ENCODE measurements at places on chromosomes 5 and 9. TPM values are rescaled to one million over a fixed set of nuclear protein-coding genes. Genes with fewer than 3 reads are reported as not detected.
A peak's percentile ranks its signal among the peaks of the same experiment; 100 is the strongest.

Gene KIAA0825
- 4.3 TPM for total RNA-seq

- H3K4me1 ChIP-seq, result no peaks in the 10 kb centered on the region
- H3K4me3 ChIP-seq, result no peak overlapping the region
- no peak for DNase-seq
- no peaks in the 10 kb centered on the region for H3K27me3 ChIP-seq
- H3K36me3 ChIP-seq, result no peaks in the 10 kb centered on the region
Observed at GRCh38 chr9:19511694-19512093, 102.9 kb downstream of the ACER2 start.

Gene EPB41L4B
- 1.3 TPM for total RNA-seq

DNA sequence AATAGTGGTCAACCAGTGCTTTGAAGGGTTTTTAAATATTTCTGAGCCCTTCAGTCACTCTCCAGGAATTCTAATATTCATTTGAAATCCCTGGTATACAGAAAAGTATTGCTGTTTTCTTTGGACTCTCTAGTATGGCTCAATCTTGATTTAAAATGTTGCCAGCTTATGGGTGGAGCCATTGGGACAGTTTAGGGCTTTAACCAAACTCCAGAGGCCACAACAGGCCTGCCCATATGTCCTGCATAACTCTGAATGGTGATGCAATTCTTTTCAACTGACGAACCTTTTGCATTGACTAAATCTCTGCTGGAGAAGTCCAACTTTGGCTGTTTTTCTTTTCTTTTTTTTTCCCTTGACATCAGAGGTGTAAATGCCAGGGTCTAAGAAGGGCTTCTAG is 10.3 kb upstream of the ANKHD1 start:
- H3K27ac ChIP-seq, result no peak overlapping the region
- H3K4me3 ChIP-seq, result no peak overlapping the region
- no peak for DNase-seq
- no peaks in the 10 kb centered on the region for H3K36me3 ChIP-seq

DNA sequence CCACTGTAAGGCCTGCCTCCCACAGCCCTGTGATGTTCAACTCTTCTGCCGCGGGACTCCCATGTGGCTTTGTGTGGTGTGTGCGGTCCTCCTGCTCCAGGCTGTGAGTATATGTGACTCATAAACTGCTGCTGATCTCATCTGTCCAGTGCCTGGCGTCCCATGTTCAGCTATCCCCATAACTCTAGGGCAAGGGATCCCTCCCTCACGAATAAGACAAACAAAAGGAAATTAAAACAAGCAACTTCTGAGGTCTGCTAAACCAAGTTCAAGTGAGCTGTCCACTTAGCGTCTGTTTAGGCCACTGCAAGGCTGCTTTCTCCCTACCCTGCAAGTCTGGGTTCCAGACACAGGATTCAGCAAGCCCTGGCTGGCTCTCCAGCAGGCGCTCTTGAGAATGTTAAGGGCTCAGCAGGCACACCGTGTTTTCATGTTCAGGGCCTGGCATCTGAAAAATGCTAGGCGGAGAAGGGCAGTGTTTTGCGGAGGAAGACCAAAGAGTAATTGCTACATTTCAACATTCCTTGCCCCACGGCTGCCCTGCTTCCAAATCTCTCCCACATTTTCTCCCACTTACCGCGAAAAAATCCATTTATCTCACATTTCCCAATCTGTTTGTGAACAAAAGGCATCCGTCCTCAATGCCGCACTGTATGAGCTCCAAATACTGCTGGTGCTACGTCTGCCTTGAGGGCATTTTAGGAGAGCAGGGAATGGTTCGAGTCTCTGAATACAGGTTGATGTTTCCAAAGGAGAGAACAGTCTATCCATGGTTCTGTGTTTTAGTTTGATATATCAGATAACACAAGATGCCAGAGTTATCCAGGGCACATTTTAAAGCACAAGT is 280.2 kb downstream of the SEMA5A start:
- H3K27ac ChIP-seq, result peak overlapping the region; percentile 1
- H3K4me1 ChIP-seq, result no peaks in the 10 kb centered on the region
- DNase-seq, result peak; percentile 47
- H3K27me3 ChIP-seq, result no peaks in the 10 kb centered on the region
- no peaks in the 10 kb centered on the region for H3K36me3 ChIP-seq

- no peak overlapping the region for H3K4me3 ChIP-seq
- no peaks in the 10 kb centered on the region for H3K36me3 ChIP-seq
- DNase-seq, result no peak
- peaks cover 2% of the 10 kb centered on the region for H3K4me1 ChIP-seq
Observed at GRCh38 chr5:75612226-75612569, 945 bp downstream of the ANKDD1B start.

Gene PTGDS
- total RNA-seq, result 145 TPM

GRCh38 chr9:136588663-136589464 is 43.0 kb upstream of the NOTCH1 start:
- no peak for DNase-seq
- H3K4me1 ChIP-seq, result no peaks in the 10 kb centered on the region
- no peak overlapping the region for H3K27ac ChIP-seq
- no peak overlapping the region for H3K4me3 ChIP-seq
- H3K27me3 ChIP-seq, result no peaks in the 10 kb centered on the region

- peak overlapping the region; percentile 46 for H3K27ac ChIP-seq
- DNase-seq, result no peak
- no peaks in the 10 kb centered on the region for H3K27me3 ChIP-seq
Observed at GRCh38 chr5:115978779-115979178, 16.5 kb downstream of the LVRN start.

Data from aorta (tissue), 5 donors.